ENCODE measurements at places on chromosomes 7 and 10.
A peak's percentile ranks its signal among the peaks of the same experiment; 100 is the strongest.

DNA sequence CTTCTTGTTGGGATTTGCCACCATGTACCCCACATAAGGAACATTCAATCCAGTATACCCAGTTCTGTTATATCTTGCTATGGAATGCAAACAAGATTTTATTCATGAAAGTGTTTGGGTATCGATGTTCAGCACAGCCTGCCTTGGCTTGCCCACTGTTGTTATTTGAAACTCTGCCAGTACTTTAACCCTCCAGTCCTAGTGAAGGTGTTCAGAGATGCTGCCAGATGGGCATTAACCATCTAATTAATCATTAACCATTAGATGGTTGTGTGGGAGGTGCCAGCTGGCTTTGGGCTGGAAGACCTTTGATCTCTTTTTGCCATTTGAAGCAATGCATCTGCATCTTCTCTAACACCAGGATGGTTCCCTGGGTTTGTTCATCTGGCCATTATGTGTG lies 363.0 kb downstream of the SH2D4B start:
- DNase-seq: no peak

DNA sequence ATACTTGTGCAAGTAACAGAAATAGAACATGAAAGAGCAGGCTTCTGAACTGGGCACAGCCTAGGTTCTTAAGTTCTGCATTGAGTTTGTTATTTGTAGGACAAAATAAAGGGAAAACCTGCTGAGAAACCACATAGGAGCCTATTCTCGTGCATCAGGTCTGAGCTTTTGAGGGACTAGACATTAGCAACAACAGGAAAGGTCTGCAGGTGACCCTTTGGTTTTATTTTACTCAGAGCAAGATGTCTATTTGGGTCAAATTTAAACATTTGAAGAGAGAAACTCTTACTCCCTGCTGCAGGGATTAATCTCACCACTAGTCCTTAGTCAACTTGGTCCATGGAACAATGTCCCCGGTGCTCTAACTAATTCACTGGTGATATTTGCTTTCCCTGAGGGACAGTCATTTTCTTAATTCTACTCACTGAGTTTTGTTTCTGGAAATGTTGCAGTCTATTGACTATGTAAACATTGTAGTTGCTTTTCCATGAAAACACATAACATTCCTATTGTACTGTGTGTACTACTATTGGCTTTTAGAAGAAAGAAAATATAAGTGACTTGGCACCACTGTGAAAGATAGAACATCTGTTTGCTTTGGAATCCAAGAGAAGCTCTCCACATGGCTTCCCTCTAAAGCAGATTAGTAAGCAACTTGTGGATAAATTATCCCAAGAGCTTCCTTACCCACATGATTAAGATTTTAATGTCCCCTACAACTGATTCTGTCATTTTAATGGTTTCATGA lies 108.2 kb downstream of the CHRM2 start:
- no peak for DNase-seq

GRCh38 chr7:71326595-71326994 lies 194.7 kb downstream of the GALNT17 start:
- DNase-seq: no peak

DNA sequence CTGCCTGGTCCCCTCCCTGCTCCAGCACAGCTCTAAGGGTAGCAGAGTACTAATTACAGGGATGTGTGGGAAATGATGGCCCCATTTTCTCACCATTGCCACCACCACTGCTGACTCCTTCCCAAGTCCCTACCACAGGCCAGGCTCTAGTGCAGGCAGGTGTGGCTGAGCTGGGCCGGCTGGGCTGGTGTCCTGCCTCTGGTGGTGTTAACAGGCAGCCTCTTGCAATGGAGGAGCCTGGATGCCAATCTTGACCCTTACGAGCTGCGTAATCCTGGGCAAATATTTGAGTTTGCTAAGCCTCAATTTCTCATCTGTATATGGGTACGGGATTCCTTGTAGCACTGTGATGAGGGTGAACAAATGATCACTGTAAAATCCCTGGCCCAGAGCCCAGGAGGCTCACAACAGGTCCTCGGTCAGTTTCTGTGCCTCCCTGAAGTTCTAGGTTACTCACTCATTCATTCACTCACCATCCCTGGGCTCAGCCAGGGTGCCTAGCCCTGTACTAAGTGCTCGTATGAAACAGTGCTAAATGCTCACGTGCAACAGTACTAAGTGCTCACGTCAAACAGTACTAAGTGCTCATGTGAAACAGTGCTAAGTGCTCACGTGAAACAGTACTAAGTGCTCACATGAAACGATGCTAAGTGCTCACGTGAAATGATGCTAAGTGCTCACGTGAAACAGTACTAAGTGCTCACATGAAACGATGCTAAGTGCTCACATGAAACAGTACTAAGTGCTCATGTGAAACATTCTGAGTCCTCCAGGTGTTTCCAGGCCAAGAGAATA lies 2.3 kb upstream of the FZD9 start:
- DNase-seq: no peak

GRCh38 chr10:21978191-21978862 lies 25.2 kb downstream of the DNAJC1 start:
- no peak for DNase-seq

- no peak for DNase-seq
Measured at GRCh38 chr7:16271990-16272665, 149.2 kb downstream of the CRPPA start.

- DNase-seq: no peak
Measured at GRCh38 chr7:121936951-121937623, 64.1 kb downstream of the PTPRZ1 start.

- peak; percentile 34 for DNase-seq
Measured at GRCh38 chr7:75639071-75639885, 99.5 kb downstream of the HIP1 start.

- no peak for DNase-seq
Measured at GRCh38 chr10:102930720-102931119, 12.6 kb downstream of the CNNM2 start.

DNA sequence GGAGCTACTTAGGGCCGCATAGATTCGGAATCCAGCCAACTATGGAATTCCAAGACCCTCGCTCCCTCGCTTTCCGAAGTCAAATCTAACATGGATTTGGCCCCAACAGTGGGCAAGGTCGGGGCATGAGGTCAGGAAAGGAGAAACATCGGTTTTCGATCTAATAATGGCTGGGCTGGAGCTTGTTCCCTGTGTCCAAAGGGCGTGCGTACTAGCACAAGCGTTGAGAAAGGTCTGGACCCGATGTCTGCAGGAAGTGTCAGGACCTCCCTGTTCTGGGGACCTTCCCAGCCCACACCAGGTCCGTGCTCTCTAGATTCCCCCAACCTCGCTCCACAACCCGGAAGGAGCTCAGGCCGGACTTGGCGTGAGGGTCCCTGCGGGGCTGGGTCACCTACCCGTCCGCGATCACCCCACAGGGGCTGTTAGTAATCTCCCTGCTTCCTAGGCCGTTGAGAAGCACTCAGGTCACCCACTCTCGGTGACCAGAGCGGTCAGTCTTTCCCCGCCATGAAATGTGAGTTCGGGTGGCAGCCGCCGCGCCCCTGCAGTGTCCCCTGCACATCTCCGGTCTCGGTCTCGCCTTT lies 4.8 kb downstream of the FEZF1 start:
- no peak for DNase-seq

DNA sequence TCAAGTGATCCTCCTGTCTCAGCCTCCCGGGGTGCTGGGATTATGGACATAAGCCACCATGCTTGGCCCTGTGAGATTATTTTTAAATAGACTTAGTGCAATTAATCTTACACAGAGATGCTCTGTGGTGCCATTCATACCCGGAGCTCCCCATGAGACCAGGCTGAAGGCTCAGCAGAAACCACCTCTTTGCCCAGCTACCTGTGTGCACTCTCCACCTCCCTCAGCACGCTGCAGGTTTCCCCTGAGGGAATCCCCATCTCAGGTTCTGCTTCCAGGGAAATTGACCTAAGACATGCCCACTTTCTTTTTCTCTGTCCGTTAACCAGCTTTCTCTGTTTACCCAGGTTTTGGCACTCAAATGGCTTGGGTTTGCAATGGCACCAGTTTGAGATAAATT lies 260.5 kb downstream of the SFMBT2 start:
- no peak for DNase-seq

- DNase-seq: no peak
Measured at GRCh38 chr7:159108941-159109652, 35.6 kb downstream of the VIPR2 start.

DNA sequence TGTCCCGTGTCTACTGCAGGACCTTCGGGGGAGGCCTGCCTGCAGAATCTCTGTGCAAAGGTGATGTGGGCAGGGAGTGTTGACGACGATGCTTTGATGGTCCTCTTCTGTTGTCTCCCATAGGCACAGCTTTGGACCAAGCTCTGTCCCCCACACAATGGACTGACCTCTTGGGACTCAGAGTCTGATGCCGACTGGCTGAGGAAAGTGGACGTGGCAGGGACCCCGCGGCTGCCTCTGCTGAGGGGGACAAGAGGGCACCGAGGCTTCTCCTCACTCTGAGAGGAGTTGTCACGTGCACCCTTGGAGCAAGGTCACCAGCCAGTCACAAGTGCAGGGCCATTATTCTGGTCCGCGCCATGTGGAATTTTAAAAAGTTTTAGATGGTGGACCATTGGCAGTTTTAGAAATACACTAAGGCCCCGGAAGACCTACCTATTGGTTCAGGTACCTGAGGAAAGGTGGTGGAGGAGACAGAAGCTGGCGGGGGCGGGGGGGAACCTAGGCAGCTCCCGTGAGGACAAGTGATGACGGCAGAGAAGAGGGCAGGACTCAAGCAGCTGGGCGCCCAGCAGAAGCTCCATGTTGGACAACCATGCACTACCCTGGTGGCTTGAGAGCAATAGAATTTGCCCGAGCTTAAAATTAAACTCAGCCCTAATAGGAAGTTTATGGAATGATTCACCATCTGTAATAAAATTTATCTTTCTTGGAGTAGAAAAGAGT lies 331.4 kb downstream of the PTPRN2 start:
- no peak for DNase-seq

GRCh38 chr10:101235766-101236165 lies 6.5 kb upstream of the LBX1 start:
- no peak for DNase-seq

GRCh38 chr7:50349963-50350944 lies 45.7 kb downstream of the IKZF1 start:
- peak; percentile 88 for DNase-seq

GRCh38 chr7:37215290-37215923 lies 233.3 kb downstream of the ELMO1 start:
- DNase-seq: no peak

Measured in activated naive CD8-positive, alpha-beta T cell treated with anti-CD3 and anti-CD28 coated beads for 36 hours (primary cell).